SW 1271 (cell line): ENCODE measurements at places on chromosomes 2 and 18.

- no peak for DNase-seq
These were observed 68.2 kb upstream of the LYPD1 start for GRCh38 chr2:132738223-132738622.

GRCh38 chr2:120250640-120251039 lies 2.0 kb upstream of the RALB start:
- no peak for DNase-seq

DNA sequence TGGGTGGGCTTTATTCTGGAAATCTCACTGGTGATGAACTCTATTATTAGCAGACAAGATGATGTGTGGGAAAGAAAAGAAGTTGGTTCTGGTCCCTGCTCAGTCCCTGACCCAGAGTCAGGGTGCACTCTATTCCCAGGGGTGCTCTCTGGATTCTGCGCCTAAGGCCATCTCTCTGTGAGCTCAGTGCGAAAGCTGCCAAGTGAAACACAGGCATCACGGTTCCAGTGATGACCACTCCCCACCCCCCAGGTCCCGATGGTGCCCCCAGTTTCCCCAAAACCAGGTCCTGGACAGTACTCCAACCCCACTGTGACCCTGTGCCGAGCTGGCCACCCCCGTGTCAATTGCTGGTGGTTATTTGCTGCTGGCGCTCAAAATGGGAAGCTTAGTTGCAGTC lies 30.1 kb downstream of the RHOB start:
- no peak for DNase-seq

DNA sequence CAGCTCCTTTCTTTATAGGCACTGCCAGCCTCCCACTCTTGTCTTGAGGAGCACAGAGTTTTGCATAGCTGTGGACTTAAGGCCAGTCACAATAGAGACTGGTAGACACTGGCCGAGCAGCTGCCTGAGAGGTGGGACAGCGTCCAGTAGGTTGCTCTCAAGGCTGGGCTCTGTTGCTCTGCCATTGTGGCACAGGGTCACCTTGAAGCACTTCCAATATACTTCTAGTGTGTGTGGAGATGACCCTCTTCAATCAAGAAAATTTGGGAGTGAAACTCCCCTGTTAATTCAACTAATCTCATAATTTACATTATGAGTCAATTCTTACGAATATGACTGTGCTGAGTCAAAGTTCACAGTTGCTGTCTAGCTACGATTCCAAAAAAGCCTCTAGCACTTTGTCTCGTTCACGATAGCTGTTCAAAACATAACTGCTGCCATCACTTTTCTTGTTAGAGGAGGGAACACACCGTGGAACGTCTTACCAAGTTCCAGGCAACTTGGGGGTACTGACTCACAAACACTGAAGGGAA lies 636.2 kb downstream of the EPHA4 start:
- DNase-seq: no peak

DNA sequence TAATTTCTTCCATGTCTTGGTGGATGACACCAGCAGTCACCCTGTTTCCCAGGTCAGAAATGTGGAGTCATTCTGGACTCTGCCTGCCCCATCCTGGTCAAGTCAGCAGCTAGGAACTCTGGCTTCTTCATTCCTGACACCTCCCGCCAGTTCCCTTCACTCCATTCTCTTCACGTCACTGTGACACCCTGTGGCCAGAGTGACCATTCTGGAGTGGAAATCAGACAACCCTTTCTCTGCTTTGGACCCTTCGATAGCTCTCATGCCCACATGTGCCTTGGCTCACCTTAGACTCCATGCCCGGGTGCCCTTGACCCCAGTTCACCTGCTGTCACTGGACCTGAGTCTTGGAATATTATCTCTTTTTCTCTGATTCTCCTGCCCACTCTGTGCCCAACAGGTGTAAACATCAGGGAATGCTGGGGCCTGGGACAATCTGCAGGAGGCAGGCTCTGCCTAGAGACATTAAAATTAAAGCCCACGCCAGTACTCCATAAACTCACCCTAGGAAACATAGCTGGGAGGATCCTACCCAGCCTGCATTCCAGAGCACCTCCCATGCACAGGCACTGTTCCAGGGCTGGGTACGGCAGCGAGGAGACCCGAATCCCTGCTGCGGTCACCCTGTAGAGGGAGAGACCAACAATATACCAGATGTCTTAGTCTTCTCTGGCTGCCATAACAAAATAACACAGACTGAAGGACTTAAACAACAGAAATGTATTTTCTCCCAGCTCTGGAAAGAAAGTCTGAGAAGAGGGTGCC lies 41.1 kb upstream of the FAHD2A start:
- no peak for DNase-seq

- no peak for DNase-seq
These were observed 4.9 kb downstream of the CIDEA start for GRCh38 chr18:12258719-12259705.

DNA sequence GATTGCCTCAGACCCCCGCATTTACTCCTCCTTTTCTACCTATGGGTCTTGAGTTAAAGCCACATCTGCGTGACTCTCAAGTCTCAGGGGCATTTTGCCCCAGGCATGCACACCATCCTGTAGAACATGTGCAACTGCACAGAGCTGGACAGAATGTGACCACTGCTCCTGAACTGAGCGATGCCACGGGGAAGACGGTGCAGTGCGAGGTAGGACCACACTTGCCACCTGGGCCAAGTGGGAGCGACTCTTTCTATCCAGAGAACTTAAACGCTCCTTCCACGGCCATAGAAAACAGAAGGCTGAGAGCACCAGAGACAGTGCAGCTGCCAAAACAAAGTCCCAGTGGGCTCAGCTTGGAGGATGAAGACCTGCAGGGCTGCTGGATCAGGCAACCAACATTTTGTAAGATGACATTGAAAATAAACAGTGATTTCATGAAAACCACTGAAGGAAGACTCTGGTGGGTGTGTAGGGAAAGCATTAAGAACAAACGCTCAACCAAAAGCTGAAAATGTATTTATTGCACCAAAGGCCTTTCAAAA lies 149.0 kb upstream of the HDAC4 start:
- DNase-seq: no peak

- peak; percentile 17 for DNase-seq
These were observed 807 bp downstream of the GAREM1 start for GRCh38 chr18:32469691-32470459.

DNA sequence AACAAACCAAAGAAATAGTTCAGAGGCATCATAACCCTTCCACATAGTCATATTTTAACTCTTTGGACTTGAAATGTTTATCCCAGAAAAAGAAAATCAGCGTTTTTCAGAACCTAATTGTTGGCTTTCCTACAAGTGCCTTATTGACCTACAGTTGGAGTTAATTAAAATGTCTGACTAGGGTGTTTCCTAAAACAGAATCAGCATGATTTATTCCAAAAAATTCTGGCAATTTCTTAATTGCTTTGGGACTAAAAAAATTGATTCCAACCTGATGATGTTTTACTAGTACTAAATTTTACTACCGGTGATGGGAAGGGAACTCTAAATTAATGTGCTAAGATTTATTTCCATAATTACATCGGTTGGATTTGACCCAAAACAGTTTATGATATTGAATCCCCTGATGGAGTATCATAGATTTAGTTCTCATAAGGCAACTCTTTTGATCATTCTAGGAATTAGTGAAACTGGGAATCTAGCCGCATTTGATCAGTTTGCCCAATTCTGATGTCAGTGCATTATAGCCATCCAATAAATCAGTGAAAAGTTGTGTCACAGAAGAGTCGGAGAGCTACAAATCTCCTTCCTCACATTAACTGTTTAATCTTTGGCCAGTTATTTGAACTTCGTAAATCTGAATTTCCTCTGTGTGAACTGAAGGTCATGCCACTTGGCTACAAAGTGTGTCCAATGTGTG lies 134.3 kb upstream of the DSEL start:
- DNase-seq: no peak

DNA sequence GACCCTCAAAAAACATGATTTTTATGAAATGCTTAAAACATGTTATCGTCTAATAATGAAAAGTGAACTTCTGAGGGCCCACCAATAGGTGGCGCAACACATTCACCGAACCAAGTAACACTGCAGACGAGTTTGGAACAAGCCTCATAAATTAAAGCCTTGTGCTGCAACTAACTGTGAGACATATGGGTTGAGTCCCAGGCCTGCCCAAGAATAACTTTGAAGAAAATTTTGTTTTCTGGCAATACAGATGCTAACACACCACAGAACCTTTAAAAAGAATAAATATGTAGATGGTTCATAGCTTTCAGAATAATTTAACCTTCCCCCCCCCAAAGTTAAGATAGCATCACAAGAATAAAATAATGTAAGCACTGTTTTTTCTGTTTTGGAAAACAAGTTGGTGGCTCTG lies 285.9 kb downstream of the RNF144A start:
- DNase-seq: peak; percentile 4

- DNase-seq: no peak
These were observed 98.1 kb downstream of the FAM210A start for GRCh38 chr18:13628211-13628610.

GRCh38 chr18:34620258-34620861 lies 89.7 kb upstream of the DTNA start:
- no peak for DNase-seq

GRCh38 chr2:241812730-241813643 lies 4.0 kb downstream of the NEU4 start:
- no peak for DNase-seq

GRCh38 chr2:187544371-187545080 lies 9.7 kb downstream of the TFPI start:
- DNase-seq: no peak

- DNase-seq: no peak
These were observed 509.8 kb upstream of the SMIM21 start for GRCh38 chr18:75937306-75937705.

- no peak for DNase-seq
These were observed 21.1 kb upstream of the CHMP3 start for GRCh38 chr2:86584151-86584913.

DNA sequence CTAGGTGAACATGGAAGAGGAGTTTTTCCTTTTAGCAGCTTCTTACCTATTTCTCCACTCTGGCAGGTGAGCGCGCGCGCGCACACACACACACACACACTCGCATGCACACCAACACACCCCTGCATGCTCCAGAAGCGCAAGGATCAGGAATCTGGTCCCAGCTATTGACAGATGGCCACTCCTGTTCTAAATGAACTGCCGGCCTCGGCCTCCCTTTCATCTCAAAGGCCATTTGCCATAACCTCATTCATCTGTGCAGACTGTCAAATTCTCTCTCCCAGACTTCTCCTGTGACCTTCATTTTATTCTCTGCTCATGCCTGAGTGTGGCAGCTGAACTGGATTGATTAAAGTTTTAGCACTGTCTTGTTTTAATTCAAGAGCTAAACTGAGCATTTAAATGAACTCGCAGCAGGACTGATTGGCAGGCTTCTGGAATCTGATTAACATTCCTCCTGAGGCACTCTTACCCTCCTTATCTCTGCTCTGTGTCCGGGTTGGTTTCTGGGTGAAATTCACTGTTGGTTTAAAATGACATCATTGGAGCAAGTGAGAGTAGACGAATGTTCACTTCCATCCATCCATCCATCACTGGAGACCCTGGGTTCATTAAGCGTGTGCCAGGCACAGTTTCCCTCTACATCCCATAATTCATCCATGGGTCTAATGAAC lies 58.8 kb downstream of the FECH start:
- no peak for DNase-seq

- no peak for DNase-seq
These were observed 361.3 kb downstream of the SS18 start for GRCh38 chr18:25729072-25729471.
